ENCODE measurements at places on chromosomes 16 and 17. TPM values are rescaled to one million over a fixed set of nuclear protein-coding genes. Genes with fewer than 3 reads are reported as not detected.
A peak's percentile ranks its signal among the peaks of the same experiment; 100 is the strongest.

DNA sequence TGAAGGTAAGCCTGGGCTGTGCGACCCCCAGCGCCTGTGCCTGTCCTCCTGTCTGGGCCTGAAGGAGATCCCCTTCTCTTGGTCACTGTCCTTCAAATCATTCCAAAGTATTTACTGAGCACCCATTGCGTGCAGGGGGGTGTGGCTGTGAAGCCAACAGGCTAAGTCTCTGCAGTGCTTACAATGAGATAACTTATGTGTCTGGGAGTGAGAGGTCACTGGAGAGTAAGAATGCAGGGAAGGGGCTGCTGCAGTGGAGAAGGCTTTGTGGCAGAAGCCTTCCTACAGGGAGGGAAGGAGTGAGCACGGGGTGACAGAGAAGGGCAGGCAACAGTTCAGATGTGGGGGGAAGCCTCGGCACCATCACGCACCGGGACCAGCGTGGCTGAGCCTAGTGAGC, 11.2 kb upstream of the SMIM5 start:
- no peak for DNase-seq

DNA sequence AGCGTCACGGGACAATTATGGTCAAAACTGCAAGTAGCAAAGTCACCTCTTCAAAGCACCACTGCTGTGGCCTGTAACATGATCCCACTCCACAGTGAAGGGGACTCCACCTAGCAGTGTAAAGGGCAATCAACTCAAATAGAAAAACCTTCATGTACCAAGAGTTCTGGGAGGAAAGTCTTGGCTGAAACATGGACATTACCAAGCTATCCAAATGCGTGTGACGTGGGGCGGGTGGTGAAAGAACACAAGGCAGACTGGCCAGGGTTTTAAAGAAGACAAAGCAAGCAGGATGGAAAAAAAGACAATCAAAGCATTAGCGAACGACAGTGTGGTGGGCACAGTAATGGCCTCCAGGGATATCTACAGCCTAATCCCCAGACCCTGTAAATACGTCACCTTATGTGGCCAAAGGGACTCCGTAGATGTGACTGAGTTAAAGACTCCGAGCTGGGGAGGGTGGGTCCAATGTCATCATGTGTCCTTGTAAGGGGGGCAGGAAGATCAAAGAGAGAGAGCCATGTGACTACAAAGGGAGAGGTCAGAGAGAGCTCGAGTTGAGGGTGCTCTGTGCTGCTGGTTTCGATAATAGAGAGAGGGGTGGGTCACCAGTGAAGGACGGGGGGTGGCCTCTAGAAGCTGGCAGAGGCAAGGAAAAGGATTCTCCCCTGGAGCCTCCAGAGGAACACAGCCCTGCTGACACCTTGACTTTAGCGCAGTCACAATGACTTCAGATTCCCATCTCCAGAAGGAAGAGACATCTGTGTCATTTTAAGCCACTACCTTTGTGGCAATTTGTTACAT, 6.0 kb downstream of the HSDL1 start:
- no peak for DNase-seq

DNA sequence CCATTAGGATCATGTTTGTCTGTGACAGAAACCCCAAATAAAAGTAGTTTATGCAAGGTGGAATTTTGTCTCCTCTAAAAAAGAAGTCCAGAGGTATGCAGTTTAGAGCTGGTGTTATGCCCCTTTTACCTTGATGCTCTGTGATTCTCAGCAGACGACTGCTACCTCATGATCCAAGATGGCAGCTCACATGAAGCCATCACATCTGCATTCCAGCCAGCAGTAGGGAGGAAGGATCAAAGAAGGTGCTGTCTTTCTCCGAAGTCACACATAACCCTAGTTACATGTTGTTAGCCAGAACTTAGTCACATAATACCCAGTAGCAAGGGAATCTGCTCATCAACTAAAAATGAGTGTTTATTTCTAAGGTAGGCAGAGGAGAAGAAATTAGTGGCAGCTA, 135.7 kb upstream of the HS3ST2 start:
- DNase-seq, result no peak

GRCh38 chr16:69941251-69942098, 9.7 kb upstream of the CLEC18A start:
- DNase-seq, result no peak

DNA sequence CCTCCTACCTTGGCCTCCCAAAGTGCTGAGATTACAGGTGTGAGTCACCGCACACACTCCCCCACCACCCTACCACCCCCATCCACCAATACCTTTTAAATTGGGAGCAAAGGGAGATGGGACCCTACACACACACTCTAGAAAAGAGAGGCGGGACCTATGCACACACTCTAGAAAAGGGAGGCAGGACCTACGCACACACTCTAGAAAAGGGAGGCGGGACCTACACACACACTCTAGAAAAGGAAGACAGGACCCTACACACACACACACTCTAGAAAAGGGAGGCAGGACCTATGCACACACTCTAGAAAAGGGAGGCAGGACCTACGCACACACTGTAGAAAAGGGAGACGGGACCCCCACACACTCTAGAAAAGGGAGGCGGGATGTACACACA, 18.9 kb downstream of the TPSD1 start:
- no peak for DNase-seq

- no peak for DNase-seq
Observed at GRCh38 chr16:54309341-54309740, 22.8 kb upstream of the IRX3 start.

- DNase-seq, result no peak
Observed at GRCh38 chr16:83903751-83904150, 4.8 kb downstream of the MLYCD start.

DNA sequence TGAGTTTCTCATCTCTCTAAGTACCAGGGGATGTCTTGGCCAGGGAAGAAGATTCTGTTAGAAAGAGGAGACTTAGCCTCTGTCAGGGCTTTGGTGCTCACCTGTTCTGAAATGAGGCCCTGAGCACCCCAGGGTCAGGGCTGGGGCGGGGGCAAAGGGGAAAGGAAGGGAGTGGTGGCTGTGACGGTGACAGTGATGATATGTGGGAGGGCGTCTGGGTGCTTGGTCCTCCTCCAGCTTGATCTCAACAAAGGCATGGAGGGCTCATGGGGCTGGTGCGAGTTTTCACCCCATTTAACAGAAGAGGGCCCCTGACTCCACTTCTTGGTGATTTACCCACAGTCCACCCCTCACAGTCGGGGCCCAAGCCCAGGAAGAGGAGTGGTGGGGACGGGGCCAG, 15.1 kb downstream of the SOX8 start:
- no peak for DNase-seq

GRCh38 chr16:17396762-17397498, 73.8 kb downstream of the XYLT1 start:
- DNase-seq, result no peak

GRCh38 chr17:8186446-8186786, 3.6 kb downstream of the BORCS6 start:
- no peak for DNase-seq

GRCh38 chr17:58186591-58186990, 5.9 kb upstream of the EPX start:
- DNase-seq, result no peak

DNA sequence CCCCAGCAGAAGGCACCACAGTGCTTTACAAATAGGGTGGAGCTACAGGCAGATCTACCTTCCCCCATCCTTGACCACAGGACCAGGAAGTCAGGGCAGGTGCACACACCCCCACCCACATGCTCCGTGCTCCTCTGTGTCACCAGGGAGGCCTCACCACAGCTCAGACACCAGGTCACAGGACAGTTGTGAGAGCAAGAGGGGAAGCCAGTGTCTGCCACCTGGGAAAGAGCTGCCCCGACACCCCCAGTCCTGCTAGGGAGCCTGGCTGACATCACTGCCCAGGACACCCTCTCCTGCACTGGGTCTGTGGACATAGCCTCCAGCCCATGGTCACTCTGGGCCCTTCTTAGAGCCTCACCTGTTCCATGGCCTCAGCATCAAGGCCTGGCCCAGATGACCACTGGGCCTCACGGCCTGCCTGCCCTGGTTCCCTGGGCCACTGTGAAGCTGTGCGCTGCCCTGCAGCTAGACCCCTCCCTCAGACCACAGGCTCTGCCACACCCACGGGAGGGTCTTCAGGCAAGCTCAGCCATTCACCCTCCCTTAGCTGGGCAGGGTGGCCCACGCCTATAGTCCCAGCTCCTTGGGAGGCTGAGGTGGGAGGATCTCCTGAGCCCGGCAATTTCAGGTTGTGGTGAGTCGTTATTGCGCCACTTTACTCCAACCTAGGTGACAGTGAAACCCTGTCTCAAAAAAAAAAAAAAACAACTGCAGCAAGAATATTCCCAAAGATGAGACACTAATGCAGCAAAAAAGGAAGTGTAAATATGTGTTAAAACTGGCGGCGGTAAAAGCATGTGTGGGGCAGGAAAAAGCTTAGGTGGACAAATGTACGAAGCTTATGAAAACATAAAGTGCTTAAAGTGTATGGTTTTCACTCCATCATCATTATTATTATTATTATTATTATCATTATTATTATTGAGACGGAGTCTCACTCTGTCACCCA, 14.2 kb downstream of the POLR3K start:
- DNase-seq, result no peak

DNA sequence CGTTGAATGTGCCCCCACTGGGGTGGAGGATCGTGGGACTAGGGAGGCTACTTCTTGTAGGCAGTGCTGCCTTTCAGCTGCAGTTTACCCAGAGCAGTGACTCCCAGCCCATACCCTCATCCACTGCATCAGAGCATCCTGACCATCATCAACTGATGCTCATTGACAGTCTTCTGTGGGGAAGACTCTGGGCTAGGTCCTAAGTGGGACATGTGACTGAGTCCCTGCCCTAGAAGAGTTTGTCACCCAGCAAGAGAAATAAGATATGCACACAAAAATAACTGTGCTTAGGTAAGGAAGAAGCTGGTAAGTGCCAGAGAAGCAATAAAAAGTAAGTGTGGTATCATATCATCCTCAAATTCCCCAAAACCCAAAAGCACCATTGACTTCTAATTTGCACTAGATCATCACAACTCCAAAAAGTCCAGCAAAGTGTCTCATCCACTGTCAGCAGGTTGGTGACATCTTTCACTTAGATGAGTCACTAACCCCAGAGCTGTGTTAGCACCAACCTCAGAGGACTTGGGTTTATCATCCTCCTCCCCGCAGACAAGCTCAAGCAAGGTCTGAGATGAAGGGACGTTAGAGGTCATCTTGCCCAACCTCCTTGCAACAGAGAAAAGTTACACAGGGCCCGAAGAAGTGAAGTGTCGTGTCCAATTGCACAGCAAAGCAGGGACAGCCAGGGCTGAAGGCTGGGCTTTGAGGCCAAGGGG, 99.0 kb downstream of the CCDC182 start:
- no peak for DNase-seq

GRCh38 chr17:69796078-69796477, 278.9 kb upstream of the KCNJ16 start:
- DNase-seq, result no peak

DNA sequence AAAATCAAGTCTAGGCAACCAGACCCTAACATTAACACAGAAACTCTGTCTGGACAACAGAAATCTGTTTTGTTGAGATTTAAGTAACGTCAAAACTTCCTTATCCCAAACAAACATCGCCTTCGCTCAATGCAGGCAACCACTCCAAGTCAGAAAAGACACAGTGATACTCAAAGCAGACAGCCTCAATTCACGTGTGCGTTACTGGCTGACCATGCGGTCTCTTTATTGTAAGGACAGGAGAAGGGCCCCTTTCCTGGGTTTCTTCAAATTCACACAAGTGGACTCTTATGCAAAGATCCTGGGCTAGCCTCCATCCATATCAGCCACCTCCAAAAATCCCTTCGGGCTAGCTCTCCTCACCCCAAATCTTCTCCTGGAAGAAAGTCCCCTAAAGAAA, 467.7 kb downstream of the SOX9 start:
- no peak for DNase-seq

GRCh38 chr17:82568997-82569393, 49.5 kb downstream of the FOXK2 start:
- no peak for DNase-seq

- DNase-seq, result no peak
Observed at GRCh38 chr17:81918832-81919545, 1.0 kb upstream of the SIRT7 start.

DNA sequence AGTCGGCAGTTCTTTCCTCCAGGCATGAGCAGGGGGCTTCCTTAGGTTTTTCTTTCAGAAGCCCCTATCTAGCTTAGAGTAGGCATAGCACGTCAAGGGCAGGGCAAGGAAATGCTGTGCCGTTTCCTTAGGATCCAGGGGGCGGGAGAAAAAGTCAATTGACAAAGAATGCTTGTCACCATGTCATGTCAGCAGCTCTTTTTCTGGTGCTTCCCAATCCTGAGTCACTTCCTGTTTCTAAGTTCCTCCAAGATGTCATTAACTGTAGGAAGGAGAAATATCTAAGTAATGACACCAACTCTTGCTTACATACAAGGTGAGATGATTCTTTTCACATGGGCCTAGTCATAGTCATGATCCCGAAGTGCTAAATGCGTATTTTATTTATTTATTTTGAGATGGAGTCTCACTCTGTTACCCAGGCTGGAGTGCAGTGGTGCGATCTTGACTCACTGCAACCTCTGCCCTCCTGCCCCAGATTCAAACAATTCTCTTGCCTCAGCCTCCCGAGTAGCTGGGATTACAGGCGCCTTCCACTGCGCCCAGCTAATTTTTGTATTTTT, 35.2 kb downstream of the GJC1 start:
- DNase-seq, result peak; percentile 95

PIK3R6 gene
- total RNA-seq, result not detected

DNA sequence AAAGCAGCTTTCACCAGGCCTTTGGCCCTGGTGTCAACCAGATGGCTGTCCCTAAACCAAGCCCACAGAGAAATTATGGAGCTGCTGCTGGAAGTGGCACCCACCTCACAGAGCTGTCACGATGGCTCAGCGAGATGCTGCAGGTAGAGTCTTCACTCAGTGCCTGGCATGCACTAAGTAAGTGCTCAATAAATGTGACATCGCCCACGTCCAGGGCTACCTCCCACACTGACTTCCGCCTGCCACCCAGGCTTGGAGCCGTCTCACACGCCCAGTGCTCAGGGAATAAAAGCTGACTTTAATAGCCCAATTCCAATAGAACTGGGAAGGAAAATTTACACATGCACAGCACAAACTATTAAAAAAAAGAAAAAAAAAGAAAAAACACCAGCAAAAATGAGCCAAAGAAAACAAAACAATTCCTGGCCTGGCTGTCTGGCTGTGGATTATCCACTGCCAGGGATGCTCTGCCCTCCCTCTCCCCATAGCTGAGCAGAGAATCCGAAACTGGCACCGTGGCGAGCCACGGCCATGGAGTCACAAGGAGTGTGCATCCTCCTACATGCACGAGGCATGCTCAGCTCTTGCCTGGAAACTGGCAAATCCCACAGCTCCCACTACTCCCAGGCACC, 68.9 kb downstream of the ZNF423 start:
- no peak for DNase-seq

MYO15B gene
- 0.36 TPM for total RNA-seq

All from epithelial cell of proximal tubule (primary cell).